ENCODE measurements at places on chromosomes 6 and 20.

- no peak for DNase-seq
These were observed 26.5 kb downstream of the GHRH start for GRCh38 chr20:37235065-37235464.

- DNase-seq, result no peak
These were observed 21.1 kb upstream of the MRS2 start for GRCh38 chr6:24381476-24382219.

GRCh38 chr6:75800708-75801505, 51.9 kb downstream of the MYO6 start:
- DNase-seq, result no peak

DNA sequence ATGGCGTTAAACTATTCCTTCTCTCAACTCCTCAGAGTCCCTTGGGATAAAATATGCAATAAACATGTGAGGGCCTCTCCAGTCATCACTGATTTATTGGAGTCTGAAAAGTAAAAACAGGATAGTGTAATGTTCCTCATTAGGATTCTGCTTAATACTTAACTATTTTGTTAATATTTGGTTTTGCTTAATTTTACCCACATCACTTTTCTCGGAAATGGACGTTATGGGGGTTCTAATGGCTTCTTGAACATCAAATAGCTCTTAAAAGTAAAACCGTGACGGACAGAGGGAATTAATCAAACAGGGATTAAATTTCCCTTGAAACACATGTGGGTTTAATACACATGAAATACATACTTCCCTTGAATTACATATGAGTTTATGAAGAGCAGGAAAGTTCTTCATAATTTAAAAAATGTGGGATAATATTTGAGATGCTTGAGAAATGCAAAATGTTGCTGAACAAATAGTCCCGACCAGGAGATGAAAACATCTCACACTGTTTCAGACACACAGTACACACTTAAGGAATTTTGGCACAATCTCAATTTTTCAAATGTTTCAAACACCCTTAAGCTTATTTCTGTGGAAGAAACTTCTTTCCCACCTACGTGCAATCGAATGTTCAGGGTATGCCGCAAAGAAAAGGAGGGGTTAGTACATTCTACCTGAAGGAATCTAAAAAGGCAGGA, 38.4 kb upstream of the EIF2S2 start:
- DNase-seq, result no peak

GRCh38 chr6:46356543-46356942, 134.7 kb downstream of the RCAN2 start:
- no peak for DNase-seq

DNA sequence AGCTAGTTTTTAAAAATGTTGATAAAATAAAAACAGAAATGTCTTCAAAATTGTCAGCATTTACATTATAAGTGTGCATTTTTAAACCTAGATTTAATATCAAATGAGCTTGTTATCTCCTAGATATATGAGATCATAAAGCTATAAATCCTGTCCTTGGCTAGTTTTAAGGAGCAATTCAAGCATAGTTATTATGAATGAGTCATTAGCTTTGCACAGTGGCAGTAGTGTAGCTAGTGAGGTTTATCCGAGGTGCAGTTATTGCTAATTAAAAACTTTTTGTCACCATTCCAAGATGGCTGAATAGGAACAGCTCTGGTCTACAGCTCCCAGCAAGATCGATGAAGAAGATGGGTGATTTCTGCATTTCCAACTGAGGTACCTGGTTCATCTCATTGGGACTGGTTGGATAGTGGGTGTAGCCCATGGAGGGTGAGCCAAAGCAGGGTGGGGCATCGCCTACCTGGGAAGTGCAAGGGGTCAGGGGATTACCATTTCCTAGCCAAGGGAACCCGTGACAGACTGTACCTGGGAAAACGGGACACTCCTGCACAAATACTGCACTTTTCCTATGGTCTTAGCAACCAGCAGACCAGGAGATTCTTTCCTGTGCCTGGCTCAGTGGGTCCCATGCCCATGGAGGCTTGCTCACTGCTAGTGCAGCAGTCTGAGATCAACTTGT, 108.8 kb upstream of the SYNCRIP start:
- DNase-seq, result no peak
